Kidney glomerular epithelial cell (primary cell): ENCODE measurements at places on chromosomes 11 and 22.

DNA sequence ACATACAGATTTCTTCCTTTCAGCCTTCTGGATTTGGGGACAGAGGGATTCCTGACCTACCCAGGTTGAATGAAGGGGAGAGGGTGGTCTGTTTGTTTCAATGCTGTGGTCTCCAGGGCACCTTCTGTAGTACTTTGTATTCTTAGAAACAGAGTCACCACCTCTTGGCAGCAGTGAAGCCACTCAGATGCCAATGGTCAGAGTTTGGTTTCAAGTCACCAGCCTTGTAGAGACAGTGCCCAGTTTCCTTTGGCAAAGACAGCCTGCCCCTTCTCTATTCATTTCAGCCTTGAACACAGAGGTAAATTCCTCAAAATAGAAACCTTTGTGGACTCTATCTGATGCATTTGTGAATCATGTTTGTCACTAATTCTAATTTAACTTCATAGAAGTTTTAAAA, 111.7 kb upstream of the RASSF10 start:
- DNase-seq = no peak

GRCh38 chr11:74005721-74006517, 3.0 kb downstream of the UCP3 start:
- DNase-seq = no peak

DNA sequence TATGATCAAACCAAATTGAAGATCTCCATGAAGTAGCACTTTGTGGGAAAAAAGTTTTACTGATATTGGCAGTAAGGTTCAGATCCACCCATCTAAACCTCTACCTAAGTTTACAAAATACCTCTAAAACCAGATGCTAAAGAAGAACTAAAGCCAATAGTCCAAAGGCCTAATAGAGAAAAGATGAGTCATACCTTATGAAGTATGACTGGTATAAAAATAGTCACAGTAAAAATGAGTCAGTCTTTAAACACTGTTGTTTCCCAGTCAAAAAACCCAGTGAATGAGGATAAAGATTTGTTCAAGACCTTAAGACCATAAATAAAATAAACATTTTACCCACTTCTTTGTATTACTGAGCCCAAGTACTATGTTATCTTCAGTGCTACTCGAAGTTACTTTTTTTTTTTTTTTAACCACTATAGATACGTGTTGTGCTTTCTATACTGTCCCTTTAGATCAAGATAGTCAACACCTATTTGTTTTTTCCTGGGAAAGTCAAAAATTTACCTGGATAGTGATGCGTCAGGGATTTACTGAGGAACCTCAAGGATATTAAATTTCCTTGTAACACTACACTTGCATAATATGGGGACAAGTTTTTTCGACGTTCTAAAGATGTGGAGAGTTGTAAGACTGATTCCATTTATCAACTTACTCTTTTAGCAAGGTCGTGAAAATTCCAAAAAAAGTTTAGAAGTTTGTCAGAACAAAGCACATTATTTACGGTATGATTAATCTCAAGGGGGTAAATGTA, 87.3 kb downstream of the CCDC73 start:
- peak; percentile 92 for DNase-seq

DNA sequence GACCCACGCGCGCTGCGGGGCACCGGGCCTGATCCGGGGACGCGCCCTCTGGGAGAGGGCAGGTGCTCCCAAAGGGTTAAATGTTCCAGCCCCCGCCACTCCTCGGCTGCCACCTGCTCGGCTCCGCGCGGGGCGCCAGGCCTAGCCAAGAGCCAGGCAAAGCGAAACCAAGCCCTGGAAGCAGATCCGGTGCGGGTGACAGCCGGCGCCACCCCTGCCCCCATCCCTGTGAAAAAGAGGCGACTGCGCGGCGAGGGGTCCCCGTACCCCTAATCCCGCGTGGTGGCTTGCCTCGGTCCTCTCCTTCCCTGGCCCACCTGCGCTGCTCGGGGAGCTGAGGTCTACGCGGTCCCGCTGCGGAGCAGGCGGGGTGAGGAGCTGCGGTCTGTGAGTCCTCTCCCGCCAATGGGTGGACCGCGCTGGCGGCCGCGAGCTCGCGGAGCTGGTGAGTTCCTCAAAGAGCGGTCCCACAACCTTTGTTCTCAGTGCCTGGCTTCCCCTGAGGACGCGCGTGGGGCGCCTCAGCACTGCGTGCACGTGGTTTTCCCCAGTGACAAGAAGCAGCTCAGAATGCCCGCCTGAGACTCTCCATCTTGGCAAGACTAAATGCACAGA, at the start of gene ME3:
Gene ME3 (minus strand): TSS at position 610 of the 615 bp plus-strand sequence.
- DNase-seq = peak; percentile 43

DNA sequence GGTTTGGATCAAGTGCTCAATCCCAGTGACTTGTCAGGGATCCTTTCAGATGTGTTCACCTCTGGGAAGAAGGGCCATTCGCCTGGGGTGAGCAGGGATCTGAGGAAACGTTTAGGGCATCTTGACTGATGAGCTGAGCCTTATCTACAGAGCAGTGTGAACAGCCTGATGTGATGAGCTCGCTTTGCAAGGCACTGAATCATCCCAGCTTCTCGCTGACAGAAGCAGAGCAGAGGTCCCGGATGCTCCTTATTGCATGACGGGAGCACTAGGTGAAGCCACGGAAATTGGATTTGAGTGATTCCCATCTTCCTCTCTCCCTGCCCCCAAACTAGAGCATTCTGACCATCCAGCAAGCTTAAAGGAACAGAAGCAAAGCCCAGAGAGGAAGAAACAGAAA, 46.5 kb downstream of the SEZ6L start:
- DNase-seq = no peak

- no peak for DNase-seq
These were observed 180.3 kb upstream of the GUCY1A2 start for GRCh38 chr11:107198490-107199007.

GRCh38 chr11:69866648-69867047, 47.4 kb upstream of the FGF3 start:
- no peak for DNase-seq

DNA sequence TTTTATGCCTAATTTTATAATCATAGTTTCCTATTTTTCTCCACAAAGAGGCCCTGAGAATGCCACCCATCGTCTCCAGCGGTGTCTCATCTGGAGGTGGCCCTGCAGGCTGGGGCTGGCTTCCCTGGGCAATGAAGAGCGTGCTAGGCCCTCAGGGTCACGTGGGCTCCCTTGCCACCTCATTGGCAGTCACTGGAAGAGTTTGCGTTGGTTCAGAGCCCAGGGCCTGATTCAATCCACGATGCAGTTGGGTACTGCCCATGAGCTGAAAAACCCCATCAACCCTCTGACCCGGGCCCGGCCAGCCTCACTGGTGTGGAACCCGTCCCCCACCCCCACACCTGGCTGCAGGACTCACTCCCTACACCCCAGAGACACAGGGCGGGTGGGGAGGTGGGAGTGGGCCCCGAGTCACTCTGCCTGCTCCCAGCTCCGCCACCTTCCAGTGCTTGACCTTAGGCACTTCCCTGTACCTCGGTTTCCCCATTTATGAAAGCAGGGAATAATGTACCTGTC, 43.4 kb upstream of the A4GALT start:
- no peak for DNase-seq

DNA sequence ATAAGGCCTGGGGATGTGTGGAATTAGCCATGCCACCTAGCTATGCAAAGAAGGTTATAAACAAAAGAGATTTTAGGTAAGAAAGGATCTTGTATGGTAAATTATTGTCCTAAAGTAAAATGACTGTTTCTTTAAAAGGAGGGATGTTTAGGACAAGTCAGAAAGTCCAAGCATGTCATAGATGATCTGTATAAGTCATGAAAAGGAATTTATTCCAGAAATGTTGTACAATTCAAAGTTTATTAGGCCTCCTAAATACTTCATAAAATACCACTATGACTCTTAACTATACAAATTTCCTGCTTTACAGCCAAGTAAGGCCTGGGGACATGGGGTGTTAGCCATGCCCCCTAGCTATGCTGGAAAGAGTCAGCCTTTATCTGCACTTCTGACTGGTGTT, 22.7 kb downstream of the OR5A2 start:
- no peak for DNase-seq

DNA sequence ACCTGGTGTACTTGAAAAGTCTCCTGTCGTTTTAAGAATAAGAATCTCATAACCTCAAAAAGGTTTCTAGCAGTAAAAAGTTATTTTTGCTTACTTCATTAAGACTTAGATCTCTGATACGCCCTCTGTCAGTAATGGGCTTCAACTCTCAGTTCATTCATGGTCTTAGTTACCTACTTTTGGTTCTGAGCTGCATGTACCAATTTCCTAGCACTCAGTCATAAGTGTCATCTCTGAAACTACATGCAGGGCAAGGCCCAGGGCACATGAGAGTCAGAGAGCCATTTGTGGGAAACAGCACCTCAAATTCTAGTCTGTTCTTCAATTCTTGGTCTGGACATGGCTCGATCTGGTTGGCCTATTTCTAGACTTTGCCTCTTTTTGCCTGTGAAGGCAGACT, 838.4 kb downstream of the FAM181B start:
- no peak for DNase-seq

DNA sequence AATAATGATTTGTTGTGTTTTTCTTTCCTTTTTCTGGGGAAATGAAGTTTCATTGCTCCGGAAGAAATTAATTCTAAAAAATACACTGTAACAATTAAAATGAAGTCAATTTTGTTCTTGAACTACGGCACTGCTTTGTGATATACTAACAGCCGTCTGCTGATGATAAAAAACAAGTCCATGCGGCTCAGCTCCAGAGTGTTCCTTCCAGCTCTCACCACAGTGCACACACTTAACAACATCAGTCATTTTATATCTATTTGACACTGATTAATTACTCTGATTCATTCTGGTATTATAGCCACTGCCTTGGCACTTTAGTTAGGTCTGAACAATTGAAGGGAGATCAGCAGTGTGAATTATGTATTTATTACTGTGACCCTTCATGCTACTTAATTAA, 97.4 kb upstream of the SLC6A5 start:
- no peak for DNase-seq

DNA sequence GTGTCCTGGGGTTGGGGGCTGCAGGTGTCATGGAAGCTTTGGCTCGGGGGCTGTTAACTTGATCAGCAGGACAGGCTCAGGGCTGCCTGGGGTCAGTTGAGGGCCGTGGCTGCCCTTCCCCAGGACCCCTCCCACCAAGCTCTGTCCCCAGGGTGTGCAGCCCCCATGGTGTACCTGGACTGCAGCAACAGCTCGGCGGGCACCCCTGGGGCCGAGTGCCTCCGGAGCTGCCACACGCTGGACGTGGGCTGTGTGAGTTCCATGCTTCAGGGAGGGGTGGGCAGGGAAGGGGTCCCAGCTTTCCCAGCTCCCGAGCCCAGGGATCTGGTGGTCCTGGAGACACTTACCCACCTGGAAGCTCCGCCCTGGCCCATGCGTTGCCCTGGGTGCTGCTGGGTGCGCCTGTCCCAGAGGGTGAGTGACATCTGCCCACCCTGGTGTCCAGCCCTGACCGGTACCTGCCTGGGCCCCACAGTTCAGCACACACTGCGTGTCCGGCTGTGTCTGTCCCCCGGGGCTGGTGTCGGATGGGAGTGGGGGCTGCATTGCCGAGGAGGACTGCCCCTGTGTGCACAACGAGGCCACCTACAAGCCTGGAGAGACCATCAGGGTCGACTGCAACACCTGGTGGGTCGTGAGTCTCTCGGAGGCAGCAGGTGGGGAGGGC, 11.3 kb downstream of the MUC5B start:
- no peak for DNase-seq
